ENCODE measurements at places on chromosomes 1 and 21.

DNA sequence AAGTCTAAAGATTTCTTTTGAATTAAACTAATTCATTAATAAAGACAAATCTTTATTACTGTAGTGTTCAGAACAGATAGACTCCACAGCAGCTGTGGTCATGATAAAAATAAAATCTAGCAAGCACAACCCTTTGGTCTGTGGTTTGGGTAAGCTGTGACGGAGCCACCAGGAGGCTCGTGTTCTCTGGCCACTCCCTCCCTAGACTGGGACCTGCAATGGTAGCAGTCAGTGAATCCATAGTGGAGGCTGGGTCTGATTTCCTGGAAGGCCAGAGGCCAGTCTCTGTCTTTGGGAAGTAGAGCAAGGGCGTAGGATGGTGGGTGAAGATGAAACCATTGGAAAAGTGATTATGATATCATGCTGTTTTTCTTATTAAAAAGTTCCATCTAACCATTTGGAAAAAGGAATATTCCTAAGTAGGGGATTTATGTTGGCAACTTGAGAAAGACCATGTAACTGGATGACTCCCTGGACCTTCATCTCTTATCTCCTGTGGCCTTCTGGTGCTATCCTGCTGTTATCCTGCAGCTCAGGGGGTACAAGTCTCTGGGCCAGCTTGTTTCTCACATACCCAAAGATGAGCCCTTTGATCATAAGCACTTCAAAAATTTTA lies 39.0 kb downstream of the TENT5C start:
- no peak for DNase-seq

GRCh38 chr21:41897700-41898099 lies 18.6 kb upstream of the PRDM15 start:
- DNase-seq: no peak

DNA sequence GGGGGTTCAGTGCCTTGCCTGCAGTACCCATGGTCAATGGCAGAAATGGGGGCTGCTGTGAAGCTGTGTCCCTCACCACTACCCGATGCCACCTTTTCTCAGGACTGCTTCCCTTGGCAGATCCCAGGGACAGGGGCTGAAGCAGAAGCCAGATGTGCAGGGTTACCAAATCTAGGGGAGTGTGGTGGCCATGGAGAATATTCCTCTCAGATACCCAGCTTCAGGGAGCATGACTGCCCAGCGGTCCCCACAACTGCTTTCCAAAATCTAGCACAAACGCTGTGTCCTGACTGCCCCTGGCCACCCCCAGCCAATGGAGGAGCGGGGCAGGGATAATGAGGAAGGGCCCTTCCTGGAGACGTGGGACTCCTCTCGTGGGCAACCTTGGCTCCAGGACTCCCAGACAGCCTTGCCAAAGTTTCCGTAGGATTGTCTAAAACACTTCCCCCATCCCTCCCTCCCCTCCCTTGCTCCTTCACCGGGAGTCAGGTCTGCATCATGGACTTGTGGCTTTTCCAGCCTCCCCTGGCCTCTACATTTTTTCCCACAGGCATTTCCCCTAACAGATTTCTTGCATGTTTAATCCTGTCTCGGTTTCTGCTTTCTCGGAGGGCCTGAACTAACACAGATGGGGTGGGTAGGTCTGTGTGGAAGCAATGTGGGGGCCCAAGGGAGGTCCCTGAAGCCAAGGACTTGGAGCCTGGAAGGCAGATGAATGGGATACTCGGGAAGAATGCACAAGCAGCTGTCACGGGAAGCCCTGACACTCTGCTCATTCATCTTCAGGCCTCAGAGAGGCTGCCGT lies 80.5 kb downstream of the OMA1 start:
- DNase-seq: peak; percentile 41

DNA sequence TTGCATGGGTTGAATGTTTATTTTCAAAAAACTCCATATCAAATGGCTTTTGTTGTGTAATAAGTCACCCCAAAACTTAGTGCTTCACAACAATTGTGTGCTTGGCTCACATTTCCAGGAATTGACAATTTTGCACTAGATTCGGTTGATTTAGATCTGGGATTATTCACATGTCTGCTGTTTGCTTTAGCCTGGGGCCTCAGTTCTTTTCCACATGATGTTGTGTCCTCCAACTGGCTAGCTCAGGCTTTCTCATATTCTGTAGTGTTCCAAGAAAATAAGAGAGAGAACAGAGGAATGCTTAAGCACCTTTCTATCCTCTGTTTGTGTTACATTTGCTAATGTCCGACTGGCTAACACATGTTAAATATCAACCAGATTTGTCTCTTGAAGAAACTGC lies 281.5 kb upstream of the ADGRL4 start:
- no peak for DNase-seq

- DNase-seq: no peak
Observed at GRCh38 chr1:109592916-109593315, 26.5 kb downstream of the GNAT2 start.

- no peak for DNase-seq
Observed at GRCh38 chr1:231355171-231355570, 17.1 kb downstream of the SPRTN start.

- DNase-seq: no peak
Observed at GRCh38 chr21:31594726-31595125, 64.8 kb upstream of the SOD1 start.

- peak; percentile 31 for DNase-seq
Observed at GRCh38 chr1:82392513-82392912, 591.8 kb downstream of the ADGRL2 start.

Data from fibroblast of pulmonary artery (primary cell).